ENCODE measurements at places on chromosomes 7 and 10.

DNA sequence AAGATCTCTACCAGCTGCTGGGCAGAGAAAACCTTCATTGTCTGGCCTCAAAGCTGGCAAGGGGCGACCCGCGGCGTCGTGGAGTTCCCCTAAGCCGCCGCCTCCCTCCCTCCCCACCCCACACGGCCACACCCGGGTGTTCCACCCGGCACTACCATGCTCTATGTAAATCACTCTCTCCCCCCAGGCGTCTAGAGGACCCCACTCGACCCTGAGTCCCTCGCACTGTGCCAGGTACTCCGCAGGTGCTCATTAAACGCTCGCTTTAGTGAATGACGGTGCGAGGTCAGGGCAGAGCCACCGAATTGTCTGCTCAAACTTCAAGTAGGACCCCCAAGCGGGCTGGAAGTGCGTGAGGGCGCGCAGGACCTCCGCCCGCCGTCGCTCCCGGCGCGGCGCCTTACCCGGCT is 628 bp downstream of the PARP12 start:
- DNase-seq, result peak; percentile 45

DNA sequence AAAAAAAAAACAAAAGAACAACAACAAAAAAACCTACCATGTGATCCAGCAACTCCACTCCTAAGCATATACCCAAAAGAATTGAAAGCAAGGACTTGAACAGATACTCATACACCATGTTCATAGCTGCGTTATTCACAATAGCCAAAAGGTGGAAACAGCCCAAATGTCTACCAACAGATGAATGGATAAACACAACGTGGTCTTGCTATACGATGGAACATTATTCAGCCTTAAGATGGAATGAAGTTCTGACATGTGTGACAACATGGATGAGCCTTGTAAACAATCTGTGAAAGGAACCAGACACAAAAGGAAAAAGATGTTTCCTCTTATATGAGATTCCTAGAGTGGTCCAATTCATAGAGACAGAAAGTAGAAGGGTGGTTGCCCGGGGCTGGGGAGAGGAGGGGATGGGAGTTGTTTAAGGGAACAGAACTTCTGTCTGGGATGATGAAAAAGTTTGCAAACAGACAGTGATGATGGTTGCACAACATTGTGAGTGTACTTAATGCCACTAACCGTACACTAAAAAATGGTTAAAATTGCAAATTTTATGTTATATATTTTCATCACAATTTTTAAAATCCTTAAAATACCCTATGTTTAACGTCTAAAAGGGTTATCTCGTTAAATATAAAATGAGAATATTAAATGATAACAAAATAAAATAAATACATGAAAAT is 11.6 kb downstream of the CLEC2L start:
- no peak for DNase-seq

DNA sequence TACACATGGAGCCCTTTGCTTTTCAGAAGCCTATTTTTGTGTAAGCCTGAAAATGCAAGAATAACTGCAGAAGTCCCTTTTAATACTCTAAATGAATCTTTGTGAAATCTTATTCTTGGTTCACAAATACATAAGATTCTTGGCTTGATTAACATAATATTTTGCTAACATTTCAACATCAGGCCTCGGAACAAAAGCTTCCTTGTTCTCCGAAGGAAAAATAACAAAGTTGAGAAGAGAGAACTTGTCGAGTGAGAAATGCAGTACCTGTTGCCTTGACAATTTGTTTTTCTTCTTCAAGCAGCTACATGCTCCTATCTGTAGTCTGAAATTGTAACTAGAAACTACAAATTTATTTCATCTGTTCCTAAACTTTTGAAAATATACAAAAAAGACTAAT is 8.5 kb downstream of the NT5C2 start:
- DNase-seq, result no peak

DNA sequence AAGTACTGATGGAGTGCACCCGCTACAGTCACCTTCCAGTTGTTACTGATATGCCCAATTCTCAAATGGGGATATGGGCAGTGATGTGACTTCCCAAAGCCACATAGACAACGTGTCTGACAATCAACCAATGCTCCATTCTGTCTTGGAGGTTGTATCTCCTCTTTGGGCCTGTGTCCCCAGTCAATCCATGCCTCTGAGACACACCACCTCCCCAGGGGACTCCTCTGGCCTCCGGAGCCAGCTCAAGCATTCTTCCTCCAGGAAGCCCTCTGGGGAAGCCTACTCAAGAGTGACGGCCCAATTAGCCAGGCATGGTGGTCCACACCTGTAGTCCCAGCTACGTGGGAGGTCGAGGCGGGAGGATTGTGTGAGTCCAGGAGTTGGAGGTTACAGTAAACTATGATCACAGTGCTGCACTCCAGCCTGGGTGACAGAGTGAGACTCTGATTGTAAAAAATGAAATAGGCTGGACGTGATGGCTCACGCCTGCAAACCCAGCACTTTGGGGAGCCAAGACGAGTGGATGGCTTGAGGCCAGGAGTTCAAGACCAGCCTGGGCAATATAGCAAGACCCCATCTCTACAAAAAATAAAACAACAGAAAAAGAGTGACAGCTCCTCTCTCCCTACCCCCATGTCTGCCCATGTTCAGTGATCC is 99.5 kb upstream of the TNRC18 start:
- DNase-seq, result no peak

DNA sequence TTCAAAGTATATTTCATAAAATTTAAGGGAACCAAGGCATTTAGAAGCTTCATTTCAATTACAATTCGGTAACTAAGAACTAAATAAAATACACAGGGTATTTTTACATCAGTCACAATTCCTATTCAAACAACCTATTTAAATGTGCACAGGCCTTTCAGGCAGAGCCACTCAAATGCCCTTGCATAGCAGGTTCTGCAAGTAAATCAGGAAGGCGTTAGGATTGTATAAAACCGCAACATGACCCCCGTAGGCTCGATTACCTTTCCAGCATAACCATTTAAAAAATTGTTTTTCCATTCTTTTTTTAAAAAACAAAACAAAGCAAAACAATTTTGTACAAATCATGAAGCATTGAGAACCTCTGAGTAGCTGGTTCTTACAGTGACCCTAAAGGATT is 289.9 kb upstream of the SP8 start:
- DNase-seq, result no peak

All from foreskin keratinocyte (primary cell).